ENCODE measurements at places on chromosomes 3 and 15.
A peak's percentile ranks its signal among the peaks of the same experiment; 100 is the strongest.

GRCh38 chr3:53044711-53045517 lies 959 bp downstream of the SFMBT1 start:
- DNase-seq, result peak; percentile 91

GRCh38 chr15:52162260-52162659 lies 28.9 kb downstream of the GNB5 start:
- DNase-seq, result no peak

- no peak for DNase-seq
These were observed 21.9 kb upstream of the CACNA2D2 start for GRCh38 chr3:50525191-50525910.

DNA sequence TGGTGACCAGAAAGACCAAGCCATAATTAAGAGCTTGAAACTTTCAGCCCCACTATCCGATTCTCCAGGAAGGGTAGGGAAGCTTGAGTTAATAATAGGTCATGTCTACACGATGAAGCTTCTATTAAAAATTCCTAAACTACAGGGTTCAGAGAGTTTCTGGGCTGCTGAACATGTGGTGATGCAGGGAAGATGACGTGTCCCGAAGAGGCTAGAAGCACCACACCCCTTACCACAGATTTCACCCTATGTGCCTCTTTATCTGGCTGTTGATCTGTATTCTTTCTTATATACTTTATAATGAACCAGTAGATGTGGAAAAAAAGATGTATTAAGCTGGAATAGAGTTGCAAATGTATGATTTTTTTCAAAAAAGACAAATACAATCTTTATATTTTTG lies 473.4 kb downstream of the NLGN1 start:
- no peak for DNase-seq
